NCI-H748 treated with DMSO at 0.1 percent for 48 hours (cell line): ENCODE measurements at places on chromosomes 1 and 21.
A peak's percentile ranks its signal among the peaks of the same experiment; 100 is the strongest.

GRCh38 chr1:110667776-110668175 lies 7.0 kb downstream of the KCNA3 start:
- no peak for DNase-seq

DNA sequence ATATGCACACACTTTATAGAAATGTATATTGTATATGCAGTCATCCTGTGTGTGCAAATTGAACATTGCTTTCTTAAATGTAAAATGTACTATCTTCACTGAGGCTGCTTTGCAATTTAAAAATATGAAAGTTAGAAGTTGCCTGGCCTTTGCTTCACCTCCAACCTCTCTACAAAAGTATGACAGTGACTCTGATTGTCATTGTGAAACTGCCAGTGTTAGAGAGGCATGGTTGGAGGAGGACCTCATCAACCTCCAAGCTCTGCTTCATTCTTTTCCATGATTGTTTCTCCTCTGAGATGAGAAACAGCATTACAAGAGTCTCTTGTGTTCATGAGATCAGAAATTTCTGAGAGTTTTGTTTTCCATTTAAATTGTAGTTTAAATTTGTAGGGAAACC lies 185.5 kb downstream of the ZC3H11B start:
- no peak for DNase-seq

DNA sequence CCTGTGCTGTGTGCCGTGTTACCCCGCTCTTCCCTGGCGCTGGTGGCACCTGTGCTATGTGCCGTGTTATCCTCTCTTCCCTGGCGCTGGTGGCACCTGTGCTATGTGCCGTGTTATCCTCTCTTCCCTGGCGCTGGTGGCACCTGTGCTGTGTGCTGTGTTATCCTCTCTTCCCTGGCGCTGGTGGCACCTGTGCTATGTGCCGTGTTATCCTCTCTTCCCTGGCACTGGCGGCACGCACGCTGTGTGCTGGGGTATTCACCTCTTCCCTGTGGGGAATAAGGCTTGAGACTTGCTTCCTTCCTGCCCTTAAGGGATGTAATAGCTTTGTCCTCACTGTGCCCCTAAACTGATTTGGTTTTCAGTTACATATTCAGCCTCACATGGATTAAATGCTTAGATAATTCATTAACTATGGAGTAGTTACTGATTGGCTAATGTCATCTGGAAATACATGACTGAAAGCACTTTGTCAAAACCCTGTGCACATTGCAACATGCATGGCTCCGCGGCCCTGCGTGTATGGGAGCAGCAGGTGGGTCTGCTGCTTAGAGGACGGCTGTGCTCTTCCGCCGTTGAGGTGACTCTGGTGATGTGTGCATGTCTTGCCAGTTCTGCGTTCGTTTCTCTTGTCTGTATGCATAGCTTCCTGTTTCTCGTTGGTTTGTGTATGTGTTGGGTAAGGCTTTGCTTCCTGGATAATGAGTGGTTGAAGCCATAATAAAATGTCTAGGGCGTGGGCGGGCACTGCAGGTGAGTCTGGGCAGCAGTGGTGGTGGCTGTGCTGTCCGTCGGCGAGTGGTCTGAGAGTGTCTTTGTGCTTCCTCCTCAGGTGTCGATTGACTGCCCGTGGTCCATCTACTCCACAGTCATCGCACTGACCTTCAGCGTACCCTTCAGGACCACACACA lies 17.9 kb upstream of the PWP2 start:
- DNase-seq, result no peak

DNA sequence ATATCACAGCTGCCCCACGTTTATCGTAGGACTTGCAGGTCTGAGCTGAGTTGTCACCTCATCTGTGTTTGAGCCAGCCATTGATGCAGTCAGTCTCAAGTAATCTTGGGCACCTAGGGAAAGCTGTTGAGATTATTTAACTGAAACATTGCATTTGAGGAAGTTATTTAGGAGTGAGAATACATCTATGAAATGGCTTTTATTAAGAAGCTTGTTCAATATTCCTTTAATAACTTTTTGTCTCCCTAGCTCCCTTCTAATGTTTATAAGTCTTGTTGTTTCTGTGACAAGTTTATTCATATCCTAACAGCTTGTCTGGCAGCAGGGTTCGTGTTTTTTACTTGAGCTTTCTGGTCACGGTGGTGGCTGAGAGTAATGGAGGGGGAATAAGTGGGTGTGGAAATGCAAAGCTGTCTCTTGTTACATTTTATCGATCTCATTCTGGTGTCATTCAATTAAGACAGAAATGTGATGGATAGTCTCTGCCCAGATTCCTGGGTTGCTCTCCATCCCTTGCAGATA lies 555.9 kb downstream of the USP25 start:
- no peak for DNase-seq

GRCh38 chr1:200221614-200222282 lies 188.1 kb downstream of the ZNF281 start:
- no peak for DNase-seq

DNA sequence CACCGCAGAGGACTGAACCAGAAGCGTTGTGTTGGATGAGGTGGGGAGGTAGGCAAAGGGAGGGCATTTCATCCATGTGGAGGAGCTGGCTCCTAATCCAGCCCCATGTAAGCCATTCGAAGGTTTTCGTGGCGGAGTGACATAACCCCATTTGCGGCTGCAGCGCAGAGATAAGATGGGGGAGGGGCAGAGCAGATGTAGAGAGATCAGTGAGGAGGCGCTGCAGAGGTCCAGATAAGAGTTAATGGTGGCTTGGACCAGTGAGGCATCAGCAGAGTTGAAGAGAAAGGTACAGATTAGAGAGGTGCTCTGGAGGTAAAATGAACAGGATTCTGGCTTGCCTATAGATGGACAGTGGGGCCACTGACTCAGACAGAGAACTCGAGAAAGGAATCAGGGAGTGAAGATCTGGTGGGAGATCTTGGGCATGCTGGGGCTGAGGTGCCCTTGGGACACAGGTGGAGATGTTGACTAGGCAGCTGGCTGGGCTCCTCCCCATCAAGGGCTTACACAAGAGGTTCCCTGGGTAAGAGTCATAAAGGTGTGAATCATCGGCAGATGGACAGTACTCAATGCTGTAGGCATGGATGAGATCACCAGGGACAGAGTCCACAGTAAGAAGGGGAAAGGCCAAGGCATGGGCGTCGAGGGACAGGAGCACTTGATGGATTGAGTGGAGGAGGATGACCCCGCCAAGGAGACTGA lies 7.8 kb upstream of the PTPRF start:
- no peak for DNase-seq

GRCh38 chr1:29017235-29017634 lies 102.9 kb downstream of the EPB41 start:
- no peak for DNase-seq

DNA sequence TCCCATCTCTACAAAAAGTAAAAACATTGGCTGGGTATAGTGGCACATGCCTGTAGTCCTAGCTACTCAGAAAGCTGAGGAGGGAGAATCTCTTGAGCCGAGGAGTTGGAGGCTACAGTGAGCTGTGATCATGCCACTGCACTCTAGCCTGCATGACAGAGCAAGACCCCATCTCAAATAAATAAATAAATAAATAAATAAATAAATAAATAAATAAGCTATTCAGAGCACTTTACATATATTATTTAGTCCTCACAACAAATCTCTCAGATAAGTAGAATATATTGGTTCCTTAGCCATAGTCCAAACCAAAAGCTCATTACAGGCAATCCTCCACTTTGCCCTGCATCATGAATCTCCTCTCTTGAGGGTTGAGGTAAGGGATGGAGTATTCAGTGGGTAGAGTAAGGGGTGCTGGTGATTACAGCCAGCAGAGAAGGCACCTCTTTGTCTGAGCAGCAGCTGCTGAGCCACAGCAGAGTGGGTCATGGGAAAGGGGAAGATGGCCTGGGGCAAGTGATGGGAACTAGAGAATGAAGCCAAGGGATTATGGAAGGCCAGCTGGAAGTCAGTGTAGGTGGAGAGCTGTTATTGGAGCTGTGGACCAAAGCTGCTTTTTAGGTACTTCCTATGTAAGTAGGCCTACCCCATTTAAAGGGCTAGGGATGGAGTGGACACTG lies 115.5 kb upstream of the ZNF644 start:
- DNase-seq, result no peak

- DNase-seq, result peak; percentile 10
Observed at GRCh38 chr1:9494936-9495758, 44.1 kb upstream of the SLC25A33 start.

GRCh38 chr1:154769193-154769895 lies 100.7 kb downstream of the KCNN3 start:
- DNase-seq, result no peak

DNA sequence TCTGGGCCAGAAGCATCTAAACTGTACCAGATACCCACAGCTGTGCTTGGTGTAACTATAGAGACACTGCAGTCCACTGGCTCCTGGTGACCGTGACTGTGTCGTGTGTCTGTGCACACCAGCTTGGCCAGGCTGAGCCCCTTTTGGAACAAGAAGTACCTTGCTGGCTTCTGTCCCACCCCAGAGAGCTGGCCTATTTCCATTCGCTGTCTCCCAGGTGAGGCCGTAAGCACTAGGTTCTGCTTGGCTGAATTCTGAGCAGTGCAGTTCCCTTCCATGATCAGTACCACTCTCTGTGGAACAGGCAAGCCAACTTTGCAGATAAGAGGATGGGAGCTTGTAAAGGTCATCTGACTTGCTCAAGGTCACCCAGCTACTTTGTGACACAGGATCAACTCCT lies 119.9 kb upstream of the DNAH14 start:
- no peak for DNase-seq

- no peak for DNase-seq
Observed at GRCh38 chr1:21541835-21542234, 32.6 kb downstream of the ALPL start.

DNA sequence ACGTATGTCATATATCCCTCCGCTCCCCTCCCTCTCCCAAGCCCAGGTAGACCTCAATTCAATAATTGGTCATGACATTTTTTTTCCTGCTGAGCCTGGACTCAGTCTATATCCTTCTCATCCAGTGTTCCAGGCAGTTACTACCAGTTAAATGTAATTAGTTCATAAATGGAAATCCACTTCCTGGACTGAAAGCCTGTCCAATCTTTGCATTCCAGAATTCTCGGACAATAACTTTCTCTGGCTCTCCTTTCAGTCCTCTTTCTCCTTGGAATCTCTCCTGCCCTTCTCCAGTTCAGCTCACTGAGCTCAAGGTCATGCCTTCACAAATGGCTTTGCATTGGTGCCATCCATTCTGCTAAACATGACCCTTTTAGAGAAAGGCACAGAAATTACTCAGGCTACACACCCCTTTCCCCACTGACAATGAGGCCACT lies 34.8 kb downstream of the VWA5B1 start:
- no peak for DNase-seq
